GM12865 (cell line): ENCODE measurements at places on chromosomes 11 and 22.

DNA sequence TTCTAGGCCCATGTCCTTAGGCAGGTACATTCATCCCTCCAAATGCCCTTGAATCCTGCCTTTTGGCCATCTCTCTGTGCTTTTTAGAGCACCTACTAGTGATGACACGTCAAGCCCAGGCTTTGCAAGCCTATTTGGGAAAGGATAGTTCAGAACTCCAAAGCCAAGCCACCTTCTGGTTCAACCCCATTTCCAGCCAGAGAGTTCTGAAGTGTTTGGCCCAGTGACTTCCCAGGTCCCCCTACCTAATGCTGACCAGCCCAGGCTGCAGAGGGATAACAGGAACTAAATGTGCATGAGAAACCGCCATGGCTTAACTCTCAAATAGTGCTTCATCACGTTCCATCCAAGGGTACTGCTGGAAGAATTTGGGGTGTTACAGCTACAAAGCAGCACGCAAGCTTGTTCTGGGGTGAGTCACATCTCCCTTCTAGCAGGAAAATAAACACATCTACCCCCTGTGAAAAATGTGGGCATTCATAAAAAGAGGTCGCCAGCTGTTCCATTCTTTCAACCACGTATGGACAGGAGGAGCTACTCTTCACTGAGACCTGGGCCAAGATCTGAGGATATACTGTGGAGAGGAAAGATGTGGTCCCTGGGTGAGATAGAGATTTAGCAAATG lies 2.0 kb upstream of the FXYD6 start:
- no peak for DNase-seq

DNA sequence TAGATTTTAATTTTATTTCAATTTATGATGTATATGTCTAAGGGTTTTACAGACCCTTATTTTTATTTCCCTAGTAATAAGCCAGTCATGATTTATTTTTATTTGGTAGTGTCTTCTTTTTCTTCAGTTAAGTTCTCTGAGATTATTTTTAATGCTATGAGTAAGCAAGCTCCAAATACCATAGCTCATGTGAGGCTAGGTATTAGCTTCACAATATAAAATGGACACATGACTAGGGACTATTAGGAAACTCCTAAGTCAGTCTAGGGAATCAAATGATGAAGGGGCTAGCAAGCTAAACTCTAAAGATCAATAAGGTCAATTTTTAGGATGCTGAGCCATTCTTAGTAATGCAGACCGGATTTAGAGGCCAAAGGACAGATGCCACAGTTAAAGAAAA lies 45.9 kb downstream of the CKAP5 start:
- no peak for DNase-seq

DNA sequence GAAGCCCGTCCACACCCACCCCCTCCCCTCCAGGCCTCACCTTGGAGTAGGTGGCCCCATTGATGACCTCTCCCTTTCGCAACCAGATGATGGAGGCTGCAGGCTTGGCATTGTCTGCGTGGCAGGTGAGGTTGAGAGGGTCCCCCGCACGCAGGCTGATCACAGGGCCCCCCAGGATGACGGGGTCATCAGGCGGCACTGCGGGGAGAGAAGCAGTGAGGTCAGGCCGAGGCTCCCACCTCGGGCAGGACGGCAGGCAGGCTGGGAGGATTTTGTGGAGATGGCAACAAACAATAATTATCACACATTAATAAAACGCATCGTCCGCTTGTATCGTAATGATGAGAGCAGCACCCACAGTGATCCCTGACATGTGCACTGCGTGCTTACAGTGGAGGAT lies 117.8 kb downstream of the ST3GAL4 start:
- DNase-seq = no peak

GRCh38 chr11:34327804-34328631 lies 29.8 kb downstream of the ABTB2 start:
- DNase-seq = no peak

- no peak for DNase-seq
Observed at GRCh38 chr11:69368119-69368880, 74.3 kb downstream of the MYEOV start.

- peak; percentile 78 for DNase-seq
Observed at GRCh38 chr11:2419638-2420501, 19.3 kb downstream of the TSSC4 start.

- peak; percentile 30 for DNase-seq
Observed at GRCh38 chr11:61333550-61334433, 764 bp downstream of the TKFC start.

GRCh38 chr11:27328614-27329013 lies 34.4 kb downstream of the CCDC34 start:
- DNase-seq = no peak

- peak; percentile 56 for DNase-seq
Observed at GRCh38 chr11:121451178-121451985, 732 bp upstream of the SORL1 start.

GRCh38 chr11:36803084-36803483 lies 205.0 kb upstream of the RAG2 start:
- no peak for DNase-seq

DNA sequence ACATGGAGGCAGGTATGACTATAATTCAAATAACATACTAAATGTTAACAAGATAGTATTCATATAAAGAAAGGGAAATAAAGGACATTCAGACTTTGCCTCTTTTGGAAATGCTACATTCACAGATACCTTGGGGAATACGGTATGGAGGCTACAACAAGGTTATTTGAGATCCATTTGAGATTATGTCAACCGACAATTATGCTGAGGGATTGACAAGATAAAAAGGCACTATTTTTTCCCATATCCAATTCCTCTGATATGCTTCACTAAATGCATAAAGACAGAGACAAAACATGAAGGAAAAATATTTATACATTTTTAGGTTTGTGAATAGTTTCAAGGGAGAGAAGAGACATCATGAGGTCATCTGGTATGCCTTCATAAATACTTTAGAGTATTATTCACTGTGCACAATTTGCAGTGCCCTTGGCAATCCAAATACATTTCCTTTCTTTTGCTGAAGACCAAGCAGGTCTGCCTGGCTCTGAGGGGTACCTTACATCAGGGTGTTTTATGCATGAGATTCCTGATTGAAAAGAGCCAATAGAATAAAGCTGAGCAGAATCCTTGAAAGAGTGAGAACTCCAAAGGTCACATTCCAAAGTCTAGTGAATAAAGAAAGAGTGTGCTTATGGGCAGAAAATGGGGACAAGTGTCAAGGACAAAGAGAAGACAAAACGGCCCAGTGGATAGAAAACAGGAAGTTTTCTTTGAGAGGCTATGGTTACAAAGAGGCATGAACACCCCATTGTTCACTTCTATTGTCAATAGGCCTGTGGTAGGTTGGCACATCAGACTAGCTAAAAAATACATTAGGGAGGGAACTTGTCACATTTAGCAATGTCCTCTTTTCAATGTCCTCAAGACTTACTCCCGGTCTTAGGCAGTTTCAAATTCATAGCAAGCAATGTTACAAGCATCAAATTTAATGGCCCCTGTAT lies 455.8 kb downstream of the LRRC4C start:
- DNase-seq = no peak

- no peak for DNase-seq
Observed at GRCh38 chr11:120486138-120486537, 25.4 kb upstream of the GRIK4 start.

DNA sequence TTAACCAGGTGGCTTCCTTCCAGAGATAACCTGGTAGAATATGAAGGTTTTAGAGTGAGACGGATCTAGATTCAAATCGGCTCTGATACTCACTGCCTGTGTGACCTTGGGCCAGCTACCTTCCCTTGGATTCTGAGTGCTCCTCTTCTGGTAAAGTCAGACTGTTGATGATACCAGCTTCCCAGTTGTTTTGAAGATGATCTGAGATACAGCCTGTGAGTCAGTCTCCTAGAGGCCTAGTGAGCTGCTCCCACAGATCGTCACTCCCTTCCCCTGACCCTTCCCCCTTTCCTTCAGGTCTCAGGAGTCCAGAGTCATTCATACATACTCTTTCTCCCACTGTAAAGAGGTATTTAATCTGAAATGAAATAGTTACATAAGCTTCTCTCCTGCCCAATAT lies 207.8 kb downstream of the GRIK4 start:
- DNase-seq = no peak

DNA sequence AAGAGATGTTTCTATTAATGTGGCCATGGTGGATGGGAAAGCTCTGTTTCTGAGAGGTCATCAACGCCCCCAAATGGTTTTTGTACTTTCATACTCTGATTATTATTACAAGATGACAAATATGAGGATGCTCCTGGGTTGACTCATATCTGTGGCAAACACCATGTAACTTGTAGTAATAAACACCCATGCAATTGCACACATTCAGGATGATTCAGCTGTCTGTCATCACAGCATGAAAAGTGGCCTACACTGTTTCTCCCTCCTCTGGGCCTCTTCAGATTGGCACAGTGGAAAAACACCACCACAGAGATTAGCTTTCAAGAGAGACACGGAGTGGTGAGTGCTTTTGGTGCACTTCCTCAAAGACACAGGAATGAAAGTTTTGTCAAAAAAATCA lies 85.4 kb downstream of the MTNR1B start:
- DNase-seq = peak; percentile 38

- DNase-seq = no peak
Observed at GRCh38 chr11:15500643-15501042, 385.9 kb downstream of the INSC start.

DNA sequence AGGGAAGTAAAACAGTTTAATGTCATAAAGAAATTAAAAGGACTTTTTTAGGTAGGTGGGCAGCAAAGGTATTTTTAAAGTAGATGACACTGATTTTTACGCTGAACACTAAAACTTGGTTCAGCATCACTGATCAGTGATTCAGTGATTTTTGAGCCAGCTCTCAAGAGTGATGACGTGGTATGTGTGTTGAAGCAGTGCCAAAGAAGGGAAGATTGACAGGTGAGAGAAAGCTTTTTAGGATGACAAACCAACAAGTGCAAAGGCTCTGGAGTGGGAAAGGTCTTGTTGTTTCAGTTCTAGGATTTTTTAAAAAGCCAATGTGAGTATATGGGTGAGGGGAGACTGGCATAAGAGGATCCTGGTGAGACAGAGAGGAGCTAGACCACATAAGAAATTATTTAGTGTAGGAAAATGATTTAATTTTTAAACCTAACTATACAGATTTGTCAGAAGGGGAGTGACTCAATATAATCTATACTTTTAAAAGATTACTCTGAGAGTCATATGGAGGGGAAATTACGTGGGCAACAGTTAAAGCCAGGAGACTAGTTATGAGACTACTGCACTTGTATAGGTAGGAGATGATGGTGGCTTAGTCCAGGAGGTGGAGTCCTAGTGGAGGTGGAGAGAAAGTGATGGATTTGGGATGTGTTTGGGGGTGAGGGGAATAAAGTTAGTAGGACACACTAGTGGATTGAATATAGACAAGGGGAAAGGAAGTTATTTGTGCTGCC lies 17.6 kb upstream of the CALCB start:
- no peak for DNase-seq

- DNase-seq = no peak
Observed at GRCh38 chr11:78392854-78393253, 24.8 kb downstream of the GAB2 start.

DNA sequence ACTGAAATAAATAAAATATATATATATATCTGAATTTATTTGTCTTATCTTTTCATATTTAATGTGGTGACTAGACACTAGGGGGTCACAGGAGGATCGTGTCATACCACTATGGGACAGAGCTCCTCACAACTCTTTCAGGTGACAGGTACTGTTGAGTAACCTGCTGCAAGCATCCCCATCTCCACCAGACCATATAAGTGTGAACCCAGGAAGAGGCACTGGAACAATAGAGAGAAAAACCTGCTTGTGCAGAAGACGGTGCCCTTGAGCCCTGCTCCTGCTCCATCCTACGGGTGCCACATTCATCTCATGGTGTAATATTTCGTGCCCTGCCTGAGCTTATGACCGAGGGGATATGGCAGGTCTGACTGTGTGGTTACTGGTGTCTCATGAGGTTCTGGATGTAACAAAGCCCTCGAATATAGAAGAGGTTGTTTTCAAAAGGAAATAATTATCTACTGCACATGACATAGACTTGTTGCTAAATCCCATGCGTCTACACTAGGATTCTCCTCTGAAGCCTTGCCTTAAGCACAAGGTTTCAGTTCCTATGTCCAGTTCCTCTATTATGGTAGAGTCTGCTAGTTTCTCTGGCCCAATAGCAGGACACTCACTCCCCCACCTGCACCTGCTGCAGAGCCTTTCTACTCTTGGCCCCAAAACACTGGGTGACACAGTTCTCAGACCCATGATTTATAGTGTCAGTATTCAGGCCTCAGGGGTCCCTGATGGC lies 70.4 kb downstream of the GGTLC2 start:
- DNase-seq = peak; percentile 65

DNA sequence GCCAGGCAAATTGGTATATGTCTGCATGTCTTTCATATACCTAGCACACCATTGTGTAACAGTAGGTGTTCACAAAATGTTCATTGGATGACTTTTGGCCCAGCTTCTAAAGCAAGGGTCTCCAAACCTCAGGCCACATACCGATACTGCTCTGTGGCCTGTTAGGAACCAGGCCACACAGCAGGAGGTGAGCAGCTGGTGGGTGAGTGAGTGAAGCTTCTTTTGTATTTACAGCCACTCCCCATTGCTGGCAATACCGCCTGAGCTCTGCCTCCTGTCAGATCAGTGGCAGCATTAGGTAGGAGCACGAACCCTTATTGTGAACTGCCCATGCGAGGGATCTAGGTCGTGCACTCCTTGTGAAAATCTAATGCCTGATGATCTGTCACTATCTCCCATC lies 836.6 kb downstream of the NTM start:
- DNase-seq = no peak

GRCh38 chr11:126694065-126694625 lies 306.4 kb downstream of the KIRREL3 start:
- DNase-seq = no peak

GRCh38 chr22:39153220-39153717 lies 789 bp upstream of the CBX7 start:
- no peak for DNase-seq

GRCh38 chr11:122721201-122721963 lies 65.9 kb downstream of the UBASH3B start:
- no peak for DNase-seq

DNA sequence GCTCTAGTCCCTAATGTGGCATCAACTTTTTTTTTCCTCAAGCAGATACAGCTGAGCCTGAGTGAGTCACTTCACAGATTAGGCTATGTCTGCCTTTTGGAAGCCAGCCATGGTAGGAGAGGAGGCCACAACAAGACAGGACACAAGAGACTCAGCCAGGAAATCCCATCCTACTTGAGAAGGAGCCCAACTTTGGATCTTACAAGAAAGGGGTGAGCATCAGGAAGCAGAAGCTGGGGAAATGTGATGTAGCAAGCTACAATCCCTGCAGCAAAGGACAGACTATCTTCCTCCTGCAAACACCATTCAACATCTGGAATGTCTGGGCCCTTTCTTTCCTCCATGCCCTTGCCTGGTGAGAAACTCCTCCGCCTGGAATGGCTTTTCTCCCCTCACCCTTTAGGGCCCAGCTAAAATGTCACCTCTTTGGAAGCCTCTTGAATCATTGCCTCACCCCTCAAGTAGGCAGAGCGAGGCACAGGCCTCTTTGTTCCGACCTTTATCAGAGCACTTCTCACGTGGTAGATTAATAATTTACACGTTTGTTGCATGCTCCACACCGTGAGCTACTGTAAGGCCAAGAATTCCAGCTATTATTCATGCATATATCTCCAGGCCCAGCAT lies 156.4 kb upstream of the PITPNB start:
- no peak for DNase-seq

- no peak for DNase-seq
Observed at GRCh38 chr11:122772945-122773344, 65.4 kb upstream of the CRTAM start.

- DNase-seq = no peak
Observed at GRCh38 chr11:112237451-112237850, 11.2 kb downstream of the PTS start.
